ENCODE measurements at places on chromosomes 3 and 15. TPM values are rescaled to one million over a fixed set of nuclear protein-coding genes. Genes with fewer than 3 reads are reported as not detected.

Gene MESP1
- total RNA-seq: 12.5 TPM

Gene ROPN1
- total RNA-seq: not detected

Gene CGNL1
- total RNA-seq: 1.4 TPM

Gene PYGO1
- 2.3 TPM for total RNA-seq

Gene KNG1
- not detected for total RNA-seq

Gene NCK1
- total RNA-seq: 0.80 TPM

Gene MNS1
- total RNA-seq: not detected

DNA sequence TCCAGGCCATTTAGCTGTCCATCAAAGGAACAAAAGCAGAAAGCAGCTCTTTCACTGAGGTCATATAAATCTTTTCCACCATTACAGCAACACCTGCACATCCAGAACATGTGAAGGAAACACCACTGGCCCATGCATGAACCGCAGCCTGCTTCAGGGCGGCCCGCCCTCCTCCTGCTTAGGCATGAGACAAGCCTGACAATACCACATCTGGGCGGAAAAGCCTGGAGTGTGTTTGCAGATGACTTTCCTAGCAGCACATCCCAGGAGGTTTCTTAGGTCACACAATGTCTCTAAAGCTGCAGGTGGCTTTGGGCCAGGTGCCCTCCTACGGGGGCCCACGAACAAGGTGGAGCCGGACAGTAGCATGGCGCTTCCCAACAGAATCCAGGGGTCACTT is 19.6 kb downstream of the CYFIP1 start:
- no peak for DNase-seq

DNA sequence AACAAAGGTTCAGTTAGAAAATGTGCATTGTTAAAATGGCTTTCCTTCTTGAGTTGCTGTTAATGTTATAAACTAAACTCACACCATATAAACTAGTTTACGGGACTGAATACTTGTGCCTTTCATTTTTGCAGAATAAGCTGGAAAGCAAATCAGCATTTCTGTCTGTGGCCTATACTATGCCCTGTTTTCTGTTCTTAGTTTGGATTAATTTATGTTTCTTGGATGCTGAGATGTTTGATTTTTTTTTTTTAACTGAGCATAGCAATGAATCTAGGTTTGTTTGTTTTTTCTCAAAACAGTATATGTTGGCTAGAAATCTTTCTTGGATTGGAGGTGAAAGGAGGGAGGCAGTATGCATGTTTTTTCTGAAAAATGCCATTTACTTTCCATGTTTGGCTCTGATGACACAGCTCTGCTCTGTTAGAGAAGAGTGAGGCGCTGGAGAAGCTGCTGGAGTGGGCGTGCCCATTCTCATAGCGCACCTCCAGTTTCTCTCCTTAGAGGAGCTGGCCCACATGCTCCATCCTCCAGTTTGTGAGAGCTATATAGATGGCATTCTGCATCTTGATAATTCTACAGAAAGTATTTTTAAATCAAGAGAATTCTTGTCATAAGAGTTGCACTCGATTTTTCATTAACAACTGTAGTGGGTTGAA is 423.6 kb upstream of the TPM1 start:
- DNase-seq: no peak

DNA sequence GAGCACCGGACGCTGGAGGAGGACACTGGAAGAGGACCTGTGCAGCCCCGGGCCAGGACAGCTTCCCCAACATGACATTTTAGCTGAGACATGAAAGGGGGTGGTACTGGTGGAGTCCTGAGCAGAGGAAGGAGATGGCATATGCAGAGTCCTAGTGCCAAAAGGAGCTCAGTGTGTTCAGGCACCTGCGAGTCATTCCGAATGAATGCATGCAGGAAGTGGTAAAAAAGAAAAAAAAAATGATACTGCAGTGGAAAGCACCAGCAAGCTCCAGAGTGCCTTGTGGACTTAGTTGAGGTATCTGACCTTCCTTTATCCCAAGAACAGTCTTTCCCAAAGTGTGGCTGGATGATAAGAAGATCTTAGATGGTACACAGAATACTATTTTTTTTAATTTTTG is 6.6 kb upstream of the ZNF148 start:
- DNase-seq: no peak

DNA sequence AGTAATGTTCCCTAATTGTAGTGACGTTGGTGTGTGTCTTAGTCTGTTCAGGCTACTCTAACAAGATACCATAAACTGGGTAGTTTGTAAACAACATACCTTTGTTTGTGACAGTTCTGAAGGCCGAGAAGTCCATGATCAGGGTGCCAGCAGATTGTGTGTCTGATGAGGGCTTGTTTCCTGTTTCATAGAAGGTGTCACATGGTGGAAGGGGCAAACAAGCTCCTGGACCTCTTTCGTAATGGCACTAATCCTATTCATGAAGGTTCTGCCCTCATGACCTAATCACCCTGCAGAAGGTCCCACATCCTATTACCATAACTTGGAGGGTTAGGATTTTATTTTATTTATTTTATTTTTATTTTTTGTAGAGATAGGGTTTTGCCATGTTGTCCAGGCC is 11.1 kb downstream of the ATXN7 start:
- DNase-seq: no peak

DNA sequence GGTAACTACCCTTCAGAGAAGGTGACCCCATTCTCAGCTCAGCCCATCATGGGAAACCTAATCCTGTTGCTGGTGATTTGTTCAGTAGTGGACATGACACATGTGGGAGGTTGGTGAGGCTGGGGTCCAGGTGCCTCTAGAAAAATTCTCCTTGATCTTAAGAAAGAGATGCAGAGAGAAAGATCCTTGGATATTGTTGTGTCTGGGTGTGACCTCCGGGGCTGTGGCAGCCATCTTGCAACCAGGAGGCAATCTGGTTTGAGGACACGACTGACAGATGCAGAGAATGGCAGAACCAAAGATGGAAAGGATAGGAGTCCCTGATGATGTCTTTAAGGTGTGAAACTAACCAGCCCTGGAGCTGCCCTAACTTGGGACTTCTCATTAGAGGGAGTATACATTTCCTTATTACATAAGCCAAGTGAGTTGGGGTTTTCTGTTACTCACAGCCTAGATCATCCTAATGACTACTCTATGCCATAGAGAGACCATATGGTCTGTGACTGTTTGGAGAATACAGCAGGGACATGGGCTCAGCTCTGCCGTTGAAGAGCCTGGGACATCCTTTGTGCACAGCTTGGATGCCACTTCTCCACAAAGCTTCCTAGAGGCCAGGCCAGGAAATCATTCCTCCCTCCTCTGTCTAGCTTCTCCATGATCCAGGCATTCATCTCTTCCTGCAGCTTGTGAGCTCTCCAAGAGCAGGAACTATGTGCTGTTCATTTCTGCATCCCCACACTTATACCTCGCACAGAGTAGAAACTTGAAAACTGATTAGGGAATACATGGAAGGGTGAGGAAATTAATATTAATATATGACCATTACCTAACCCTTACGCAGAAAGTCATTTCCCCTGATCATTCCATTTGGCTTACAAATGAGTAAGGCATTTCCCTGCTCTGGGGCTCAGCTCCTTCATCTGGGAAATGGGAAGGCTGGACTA is 45.9 kb downstream of the HRH1 start:
- DNase-seq: no peak

- no peak for DNase-seq
These were observed 31.1 kb downstream of the RASGRP1 start for GRCh38 chr15:38533416-38533915.

- DNase-seq: no peak
These were observed 172.0 kb downstream of the UNC13C start for GRCh38 chr15:54150255-54150654.

DNA sequence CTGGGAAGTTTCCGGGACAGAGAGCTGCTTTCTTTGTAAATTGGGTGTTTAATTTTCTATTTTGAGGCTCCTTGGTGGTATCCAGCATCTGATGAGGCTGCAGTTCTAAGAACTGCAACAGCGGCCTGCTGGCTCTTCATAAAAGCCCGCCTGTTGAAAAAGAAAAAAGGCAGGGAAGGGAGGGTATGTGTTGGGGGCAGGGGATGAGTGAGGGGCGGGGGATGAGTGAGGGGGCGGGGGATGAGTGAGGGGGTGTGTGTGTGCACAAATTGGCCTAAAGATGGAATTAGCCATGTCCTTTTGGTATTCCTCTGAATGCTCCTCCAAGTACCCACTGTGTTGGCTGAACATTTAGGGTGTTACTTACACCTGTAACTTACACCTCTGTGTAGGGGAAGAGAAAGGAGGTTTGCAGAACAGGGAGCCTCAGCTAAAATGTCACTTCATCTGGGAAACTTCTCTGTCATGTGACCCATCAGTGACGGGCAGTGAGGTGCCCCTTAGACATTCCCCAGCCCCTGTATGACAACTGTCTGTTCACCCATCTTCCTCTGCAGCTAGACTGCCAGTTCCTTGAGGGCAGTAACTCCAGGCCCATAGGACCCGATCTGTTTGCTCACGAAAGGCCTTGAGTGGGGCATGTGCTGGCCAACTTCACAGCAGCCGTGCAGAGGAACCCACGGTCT is 57.6 kb downstream of the LRIG1 start:
- no peak for DNase-seq
